Common myeloid progenitor, CD34-positive (primary cell): ENCODE measurements at places on chromosomes 5 and 9.

GRCh38 chr5:122111460-122111859 lies 17.9 kb upstream of the ZNF474 start:
- H3K4me1 ChIP-seq = peaks cover 8% of the 10 kb centered on the region
- no peaks in the 10 kb centered on the region for H3K27me3 ChIP-seq
- no peaks in the 10 kb centered on the region for H3K36me3 ChIP-seq
- H3K27ac ChIP-seq = no peak overlapping the region
- DNase-seq = no peak

DNA sequence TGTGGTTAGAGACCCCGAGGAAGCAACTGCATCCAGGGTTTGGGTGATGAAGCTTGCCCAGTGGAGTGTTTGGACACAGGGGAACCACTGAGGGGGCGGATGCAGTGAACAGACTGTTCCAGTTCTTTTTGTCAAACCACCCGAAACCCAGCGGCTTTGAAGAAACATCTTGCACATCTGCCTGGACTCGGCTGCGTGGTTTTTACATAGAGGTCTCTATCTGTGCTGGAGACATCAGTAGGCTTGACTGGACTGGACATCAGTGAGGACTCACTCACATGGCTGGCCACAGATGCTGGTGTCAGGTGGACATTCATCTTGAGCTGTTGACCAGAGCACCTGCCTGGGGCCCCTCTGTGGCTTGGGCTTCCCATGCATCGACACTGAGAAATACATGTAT lies 15.3 kb upstream of the SPATA31E1 start:
- no peak overlapping the region for H3K4me3 ChIP-seq
- H3K36me3 ChIP-seq = no peaks in the 10 kb centered on the region
- DNase-seq = no peak
- H3K4me1 ChIP-seq = no peaks in the 10 kb centered on the region
- no peaks in the 10 kb centered on the region for H3K27me3 ChIP-seq

- H3K27me3 ChIP-seq = no peaks in the 10 kb centered on the region
- no peaks in the 10 kb centered on the region for H3K36me3 ChIP-seq
- no peak overlapping the region for H3K27ac ChIP-seq
- no peak overlapping the region for H3K4me3 ChIP-seq
- no peaks in the 10 kb centered on the region for H3K4me1 ChIP-seq
- peak; percentile 10 for DNase-seq
Observed at GRCh38 chr5:83577036-83577636, 105.6 kb downstream of the VCAN start.

- no peaks in the 10 kb centered on the region for H3K27me3 ChIP-seq
- no peak for DNase-seq
- H3K27ac ChIP-seq = no peak overlapping the region
- no peak overlapping the region for H3K4me3 ChIP-seq
Observed at GRCh38 chr9:13189362-13189761, 90.1 kb downstream of the MPDZ start.

DNA sequence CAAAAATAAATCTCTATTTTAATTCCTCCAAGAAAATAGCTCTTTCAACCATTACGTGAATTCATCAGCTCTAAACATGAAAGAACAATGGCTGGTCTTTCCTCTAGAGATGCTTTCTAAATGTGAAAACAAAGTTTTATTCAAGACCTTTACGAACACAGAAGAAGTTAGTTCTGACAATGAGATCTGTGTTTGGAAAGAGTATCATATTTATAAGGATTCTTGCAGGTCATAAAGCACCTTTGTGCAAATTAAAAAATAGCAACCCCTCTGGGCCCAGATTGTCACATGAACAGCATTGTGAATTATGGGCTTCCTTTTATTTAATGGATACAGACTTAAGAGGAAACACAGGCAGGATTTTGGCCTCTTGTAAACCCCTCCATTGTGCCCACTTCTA lies 17.7 kb upstream of the FTMT start:
- H3K27ac ChIP-seq = no peak overlapping the region
- H3K4me3 ChIP-seq = no peak overlapping the region
- H3K36me3 ChIP-seq = no peaks in the 10 kb centered on the region
- no peak for DNase-seq
- no peaks in the 10 kb centered on the region for H3K4me1 ChIP-seq

- H3K27ac ChIP-seq = no peak overlapping the region
- DNase-seq = peak; percentile 63
- no peak overlapping the region for H3K4me3 ChIP-seq
- no peaks in the 10 kb centered on the region for H3K27me3 ChIP-seq
- peaks cover 6% of the 10 kb centered on the region for H3K4me1 ChIP-seq
- no peaks in the 10 kb centered on the region for H3K36me3 ChIP-seq
Observed at GRCh38 chr5:103582364-103582763, 19.8 kb upstream of the NUDT12 start.

- DNase-seq = peak; percentile 17
- H3K4me3 ChIP-seq = no peak overlapping the region
- peaks cover 48% of the 10 kb centered on the region for H3K4me1 ChIP-seq
Observed at GRCh38 chr5:142925795-142926194, 155.6 kb downstream of the ARHGAP26 start.

DNA sequence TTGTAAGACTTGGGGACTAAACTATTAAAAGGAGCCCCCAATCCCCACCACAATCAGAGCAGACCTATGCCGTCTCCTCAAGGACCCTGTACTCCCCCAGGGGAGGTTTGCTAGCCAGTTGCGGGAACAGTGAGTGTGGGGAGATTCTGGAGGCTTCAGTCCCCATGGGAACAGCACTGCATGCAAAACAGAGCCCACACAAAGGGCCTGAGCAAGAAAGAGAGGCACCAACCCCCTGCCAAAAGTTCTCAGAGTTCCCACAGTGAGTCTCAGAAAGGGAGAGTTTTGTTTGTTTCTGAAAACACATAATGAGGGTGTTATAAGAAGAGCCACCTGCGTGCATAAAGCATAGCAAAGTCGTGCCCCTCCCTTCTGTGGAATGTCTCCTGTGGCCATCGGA lies 56.6 kb downstream of the CFAP90 start:
- H3K4me1 ChIP-seq = no peaks in the 10 kb centered on the region
- peaks cover 9% of the 10 kb centered on the region for H3K27me3 ChIP-seq
- H3K36me3 ChIP-seq = no peaks in the 10 kb centered on the region
- no peak overlapping the region for H3K4me3 ChIP-seq
- H3K27ac ChIP-seq = no peak overlapping the region
